Activated CD8-positive, alpha-beta T cell treated with anti-CD3 and anti-CD28 coated beads, Interleukin-2, amount 10 ng/mL, durations not matched to agents 7 days and 5 days (primary cell): ENCODE measurements at places on chromosomes 16 and 17.
A peak's percentile ranks its signal among the peaks of the same experiment; 100 is the strongest.

- no peak for DNase-seq
Measured at GRCh38 chr17:80765241-80765961, 220.8 kb downstream of the RPTOR start.

- no peak for DNase-seq
Measured at GRCh38 chr17:22463110-22463850, 771.0 kb downstream of the KCNJ18 start.

DNA sequence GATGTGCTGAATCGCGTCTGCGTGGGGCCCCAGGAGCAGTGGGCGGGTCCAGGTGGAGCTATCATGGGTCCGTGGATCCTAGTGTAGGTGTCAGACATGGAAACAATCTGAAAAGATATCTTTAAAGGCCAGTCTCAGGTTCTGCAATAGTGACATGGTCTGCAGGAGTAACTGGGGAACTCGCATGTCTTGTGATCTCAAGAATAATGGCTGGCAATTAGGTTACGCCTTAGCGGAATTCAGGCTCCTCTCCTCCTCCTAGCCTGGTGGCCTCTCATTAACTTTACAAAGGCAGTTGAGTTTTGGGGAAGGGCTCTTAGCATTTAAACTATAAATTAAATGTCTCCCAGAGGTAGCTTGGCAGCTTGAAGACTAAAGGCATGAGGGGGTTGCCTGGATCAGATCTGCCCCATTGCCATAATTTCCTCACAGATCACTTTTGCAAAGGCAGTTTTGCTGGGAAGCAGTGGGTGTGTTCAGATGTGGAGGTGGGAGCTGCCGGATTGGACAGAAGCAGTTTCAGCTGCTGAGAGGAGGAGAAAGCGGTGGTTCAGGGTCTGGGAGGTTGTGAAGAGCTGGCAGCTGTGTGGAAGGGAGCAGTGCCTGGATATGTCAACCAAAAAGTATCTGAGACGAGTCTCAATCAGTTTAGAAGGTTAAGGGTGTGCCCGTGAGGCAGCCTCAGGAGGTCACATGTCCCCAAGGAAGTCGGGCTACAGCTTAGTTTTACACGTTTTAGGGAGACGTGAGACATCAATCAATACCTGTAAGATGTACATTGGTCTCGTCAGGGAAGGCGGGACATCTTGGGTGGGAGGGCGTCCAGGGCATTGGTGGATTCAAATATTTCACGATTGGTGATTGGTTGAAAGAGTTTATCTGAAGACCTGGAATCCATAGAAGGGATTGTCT lies 2.7 kb downstream of the TBCD start:
- no peak for DNase-seq

GRCh38 chr16:23245268-23245667 lies 56.8 kb upstream of the SCNN1B start:
- no peak for DNase-seq

DNA sequence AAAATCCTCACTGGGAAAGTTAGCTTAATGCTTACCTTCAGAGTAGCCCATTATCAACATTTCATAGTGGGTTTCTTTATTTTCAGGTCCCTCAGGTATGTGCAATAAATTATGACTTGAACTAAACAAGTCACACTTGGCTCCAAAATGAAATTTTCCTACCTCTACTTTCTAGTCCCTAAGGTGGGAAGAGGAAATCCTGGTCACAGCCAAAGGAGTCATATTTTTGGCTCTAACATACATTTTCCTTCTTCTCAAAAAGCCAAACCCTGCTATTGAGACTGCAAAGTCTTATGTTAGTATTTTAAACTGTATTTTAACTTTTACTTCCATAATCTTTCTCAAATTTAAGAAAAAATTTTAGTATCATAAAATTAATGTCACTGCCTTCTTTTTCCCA lies 128.9 kb downstream of the BRIP1 start:
- no peak for DNase-seq

GRCh38 chr17:68897557-68897956 lies 57.6 kb downstream of the ABCA8 start:
- no peak for DNase-seq

- DNase-seq = no peak
Measured at GRCh38 chr17:34228781-34229180, 26.3 kb upstream of the CCL2 start.

DNA sequence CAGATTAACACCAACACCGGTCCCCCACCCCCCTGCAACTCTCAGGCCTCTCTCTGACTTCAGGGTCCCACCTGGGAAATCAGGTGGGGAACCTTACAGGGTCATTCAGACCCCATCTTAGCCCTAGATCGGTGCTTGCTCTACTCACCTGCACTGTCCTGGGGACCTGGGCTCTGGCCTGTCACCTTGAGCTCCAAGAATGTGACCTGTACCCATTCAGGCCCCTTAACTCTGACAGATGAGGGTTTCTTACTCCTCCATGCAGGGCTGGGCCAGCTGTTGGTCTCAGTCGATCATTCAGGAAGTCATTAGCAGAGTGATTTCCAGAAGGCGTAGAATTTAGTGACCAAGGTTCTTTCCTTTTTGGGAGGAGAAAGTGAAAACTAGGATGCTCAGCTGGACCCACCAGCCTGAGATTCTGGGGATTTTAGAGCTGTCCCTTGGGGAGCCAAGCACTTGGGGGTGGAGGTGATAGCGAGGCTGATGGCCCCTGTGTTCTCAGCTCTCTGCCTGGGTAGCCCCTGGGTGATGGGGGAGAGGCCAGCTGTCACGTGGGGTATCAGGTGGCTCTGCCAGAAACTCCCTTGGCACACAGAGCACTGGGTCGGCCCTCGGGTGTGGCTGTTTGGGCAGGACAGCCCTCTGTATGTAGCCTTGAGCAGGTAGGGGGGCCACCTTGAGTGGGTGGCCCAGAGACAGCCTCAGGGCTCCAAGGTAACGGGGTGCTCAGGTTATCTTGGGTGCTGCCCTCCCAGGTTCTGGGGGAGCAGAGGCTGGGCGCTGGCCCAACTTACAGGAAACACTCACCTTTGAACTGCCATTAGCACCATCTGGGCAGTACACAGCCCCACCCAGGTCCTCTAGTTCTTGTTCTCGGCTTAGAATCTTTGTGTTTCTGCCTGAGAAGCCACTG lies 724 bp downstream of the MVP start:
- DNase-seq = peak; percentile 67

DNA sequence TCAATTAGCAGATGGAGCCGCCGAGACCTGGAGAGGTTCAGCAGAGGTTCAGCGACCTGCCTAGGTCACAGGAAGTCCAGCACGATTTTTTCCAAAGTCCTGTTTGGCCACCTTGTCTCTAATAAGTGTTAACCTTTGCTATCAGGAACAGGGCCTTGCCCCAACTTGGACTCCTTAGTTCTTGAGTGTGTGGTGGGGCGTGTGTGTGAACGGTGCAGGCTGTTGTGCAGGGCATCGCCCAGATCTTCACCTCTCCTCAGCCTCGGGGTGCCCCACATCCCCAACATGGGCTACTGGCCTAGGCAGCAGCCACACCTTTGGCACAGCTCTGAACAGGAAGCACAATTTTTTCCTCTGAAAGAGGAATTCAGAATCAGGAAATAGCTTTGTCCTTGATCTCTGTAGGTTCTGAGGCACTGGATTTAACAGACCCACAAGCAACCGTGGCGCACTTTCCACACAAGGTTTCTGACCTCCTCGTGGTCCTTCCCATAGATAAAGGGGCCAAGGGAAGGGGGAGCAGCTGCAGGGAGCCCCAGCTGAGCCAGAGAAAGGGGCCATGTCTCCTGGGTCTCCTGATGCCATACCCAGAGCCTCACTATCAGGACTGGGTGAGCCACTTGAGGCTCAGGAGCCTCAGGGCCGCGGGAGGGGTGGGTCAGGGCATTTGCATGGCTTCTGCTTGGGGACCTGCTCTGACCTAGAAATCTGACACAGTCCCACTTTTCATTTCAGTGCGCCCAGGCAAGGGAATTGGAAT lies 10.4 kb downstream of the MPRIP start:
- no peak for DNase-seq

DNA sequence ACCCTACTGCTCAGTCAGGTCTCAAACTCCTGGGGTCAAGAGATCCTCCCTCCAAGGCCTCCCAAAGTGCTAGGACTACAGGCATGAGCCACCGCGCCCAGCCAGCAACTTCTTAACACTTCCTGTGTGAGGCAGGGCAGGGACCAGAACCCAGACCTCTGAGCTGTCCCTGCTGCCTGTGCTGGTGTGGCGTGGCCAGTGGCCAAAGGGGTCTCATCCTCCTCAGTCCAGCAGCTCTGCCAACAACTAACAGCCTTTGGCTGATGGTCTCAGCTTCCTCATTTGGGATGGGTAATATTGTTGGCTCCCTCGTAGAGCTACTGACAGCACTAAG lies 1.4 kb upstream of the LLGL1 start:
- DNase-seq = no peak

GRCh38 chr17:32299580-32300164 lies 34.0 kb downstream of the RHBDL3 start:
- DNase-seq = no peak

DNA sequence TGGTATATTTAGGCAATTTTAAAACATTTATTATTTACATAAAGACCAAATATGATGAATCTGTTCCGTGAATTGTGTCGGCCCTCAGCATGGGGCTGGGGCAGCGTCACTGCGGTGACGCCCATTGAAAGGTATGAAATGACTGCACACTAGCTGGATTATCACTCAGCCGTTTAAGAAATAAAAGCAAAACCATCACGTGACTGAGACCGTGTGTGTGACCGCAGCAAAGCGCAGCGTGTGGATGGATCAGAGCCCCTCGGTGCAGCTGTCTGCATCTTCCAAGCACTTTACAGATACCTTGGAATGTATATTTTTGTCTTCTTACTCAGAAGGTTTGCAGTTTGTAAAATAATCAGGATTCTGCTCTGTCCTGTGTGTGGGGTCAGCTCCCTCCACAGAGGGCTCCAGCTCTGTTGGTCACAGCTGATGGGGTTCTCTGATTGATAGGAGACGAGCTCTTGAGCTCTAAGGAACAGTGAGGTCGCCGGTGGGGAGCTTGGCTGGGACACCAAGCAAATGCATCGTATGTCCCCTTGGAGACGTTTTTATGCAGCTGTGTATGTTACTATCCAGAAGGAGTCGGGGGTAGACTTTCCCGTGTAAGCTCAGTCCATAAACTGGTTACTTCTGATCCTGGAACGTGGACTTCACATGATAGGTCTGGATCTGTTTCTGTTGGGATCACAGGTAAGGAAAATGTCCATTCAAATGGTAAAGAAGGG lies 45.1 kb downstream of the WDR45B start:
- no peak for DNase-seq

DNA sequence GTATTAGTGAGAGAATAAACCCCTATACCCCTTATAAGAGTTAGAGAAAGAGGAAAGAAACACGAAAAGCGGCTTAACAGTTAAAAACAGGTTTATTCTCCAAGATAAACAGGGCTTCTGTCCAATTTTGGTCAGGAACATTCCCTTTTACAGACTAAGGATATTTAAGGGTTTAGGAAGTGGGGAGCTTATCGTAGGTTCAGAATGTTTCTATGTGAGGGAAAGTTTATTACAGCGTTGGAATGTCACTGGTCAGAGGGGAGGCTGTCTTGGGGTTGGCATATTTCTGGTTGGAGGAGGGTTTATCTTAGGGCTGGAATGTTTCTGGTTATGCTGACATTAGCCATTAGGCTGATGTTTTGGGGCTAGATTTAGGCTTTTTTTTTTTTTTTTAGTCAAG lies 34.1 kb upstream of the WWOX start:
- no peak for DNase-seq

GRCh38 chr16:70750893-70751467 lies 50.0 kb downstream of the VAC14 start:
- DNase-seq = no peak

DNA sequence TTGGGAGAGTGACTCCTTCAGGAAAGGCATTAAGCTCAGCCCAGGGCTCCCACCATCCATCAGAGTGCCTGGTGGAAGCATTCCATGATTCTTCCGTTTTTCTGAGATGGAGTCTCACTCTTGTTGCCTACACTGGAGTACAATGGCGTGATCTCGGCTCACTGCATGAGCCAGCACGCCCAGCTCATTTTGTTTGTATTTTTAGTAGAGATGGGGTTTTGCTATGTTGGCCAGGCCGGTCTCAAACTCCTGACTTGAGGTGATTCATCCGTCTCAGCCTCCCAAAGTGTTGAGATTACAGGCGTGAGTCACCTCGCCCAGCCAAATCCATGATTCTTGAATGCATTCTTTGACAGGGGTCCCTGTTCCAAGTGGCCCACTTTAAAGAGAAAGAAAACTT lies 23.1 kb downstream of the MIS12 start:
- no peak for DNase-seq

DNA sequence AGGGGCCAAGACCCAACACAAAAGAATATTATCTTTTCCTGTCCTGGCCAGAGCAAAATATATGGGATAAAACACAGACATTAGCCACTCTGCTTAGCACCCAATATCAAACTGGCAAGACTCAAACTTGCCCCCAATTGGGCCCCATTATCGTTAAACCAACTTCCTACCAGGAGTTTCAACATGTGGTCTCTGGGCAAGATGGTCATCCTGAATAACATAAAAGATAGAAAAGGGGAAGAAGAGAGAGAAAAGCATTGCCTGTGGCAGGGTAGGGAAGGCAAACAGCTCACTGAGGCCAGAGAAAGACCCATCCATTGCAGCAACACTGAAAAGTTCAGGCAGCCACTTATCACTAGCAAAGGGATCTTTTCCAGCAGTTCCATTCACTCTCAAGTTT lies 502.1 kb downstream of the KIF2B start:
- no peak for DNase-seq

DNA sequence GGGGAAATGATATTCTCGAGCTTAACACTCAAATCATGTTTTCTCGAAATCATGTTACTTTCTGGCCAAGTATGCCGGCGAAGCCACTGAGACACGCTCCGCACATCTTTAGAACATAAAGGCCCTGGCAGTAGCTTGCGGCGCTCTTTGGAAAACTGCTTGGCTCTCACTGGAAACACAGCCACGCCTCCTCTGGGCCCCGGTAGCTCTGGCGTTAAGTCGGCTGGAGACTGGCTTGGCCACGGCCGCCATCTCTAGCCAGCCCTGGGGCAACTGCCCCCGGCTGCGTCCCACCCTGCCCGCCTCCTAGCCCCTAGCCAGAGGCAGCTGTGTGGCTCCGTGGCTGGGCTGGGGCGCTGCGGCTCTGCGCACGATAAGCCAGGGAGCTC lies 9.2 kb upstream of the BAIAP2 start:
- no peak for DNase-seq

DNA sequence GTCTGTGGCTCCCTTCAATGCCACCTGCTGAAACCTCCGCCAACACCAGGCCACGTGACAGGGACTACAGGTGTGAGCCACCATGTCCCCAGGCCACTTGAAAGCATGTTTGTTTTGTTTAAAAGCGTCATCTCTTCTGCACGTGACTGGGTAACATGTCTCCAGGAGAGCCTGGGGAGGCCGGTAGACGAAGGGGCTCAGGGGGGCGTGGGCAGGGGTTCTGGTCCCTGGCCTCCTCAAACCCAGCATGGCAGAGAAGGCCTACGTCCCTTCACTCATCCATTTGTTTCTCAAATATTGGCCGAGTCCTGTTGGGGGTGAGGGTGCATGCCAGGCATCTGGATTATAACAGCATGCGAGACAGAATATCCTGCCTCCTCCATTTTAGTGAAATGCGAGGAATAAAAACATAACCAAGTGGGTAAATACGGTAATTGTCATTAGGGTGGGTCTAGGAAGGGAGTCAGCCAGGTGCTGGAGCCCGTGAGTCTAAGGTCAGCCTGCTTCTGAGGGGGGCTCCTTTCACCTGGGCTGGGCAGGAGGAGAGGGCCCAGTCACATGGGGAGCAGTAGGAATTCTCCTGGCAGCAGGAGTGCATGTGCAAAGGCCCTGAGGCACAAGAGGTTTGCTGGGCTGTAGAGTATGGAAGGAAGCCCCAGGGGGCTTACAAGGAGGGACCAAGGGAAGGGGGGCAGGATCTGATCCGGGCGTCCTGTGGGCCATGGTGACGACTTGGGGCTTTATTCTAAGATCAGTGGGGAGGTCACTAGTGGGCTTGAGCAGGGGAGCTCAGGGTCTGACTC lies 26.8 kb upstream of the CIBAR2 start:
- no peak for DNase-seq

- no peak for DNase-seq
Measured at GRCh38 chr16:9122969-9123368, 31.5 kb downstream of the HAPSTR1 start.
